ENCODE measurements at places on chromosomes 6 and 20.

DNA sequence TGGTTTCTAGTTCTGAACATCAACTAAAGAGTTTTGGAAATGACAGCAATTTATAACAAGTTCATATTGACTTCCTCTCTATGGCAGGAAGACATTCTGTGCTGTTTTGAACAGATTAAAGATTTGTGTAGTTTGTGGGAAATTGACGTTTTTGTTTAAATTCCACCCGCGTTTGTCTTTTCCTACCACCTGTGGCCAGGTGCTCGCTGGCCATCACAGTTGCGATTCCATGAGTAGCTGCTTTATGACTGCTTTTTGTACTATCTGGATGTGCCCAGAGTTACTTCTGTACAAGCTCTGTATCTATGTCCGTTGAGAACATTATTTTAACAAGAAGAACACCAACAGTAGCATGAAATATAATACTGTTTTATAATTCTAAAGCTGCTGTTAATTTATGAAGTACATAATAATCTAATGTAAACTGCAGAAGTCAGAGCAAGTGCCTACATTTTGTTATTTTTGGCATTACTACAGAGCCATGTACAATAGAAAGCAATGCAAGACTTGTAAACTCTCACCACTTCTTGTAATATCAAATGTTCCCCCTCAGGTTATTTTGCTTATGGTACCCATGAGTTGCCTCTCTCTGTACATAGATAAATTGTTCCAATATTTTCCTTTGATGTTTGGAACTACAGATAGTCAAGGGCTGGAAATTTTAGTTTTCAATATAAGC, 33.5 kb downstream of the ZBTB2 start:
- no peak for DNase-seq

DNA sequence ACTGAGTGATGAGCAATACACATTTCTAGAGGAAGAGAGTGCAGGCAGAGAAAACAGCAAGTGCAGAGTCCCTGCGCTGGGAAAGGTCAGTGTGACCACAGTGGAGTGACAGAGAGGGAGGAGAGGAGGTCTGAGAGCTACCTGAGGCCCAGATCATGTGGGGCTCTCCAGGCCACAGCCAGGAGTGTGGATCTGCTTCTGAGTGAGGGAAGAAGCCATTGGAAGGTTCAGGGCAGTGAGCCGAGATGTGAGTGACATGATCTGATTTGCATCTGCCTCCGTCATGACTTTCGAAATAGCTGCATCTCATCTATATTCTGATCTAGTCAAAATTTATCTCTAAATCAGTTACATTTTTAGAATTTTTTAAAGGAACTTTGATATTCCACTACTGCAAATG, 367.1 kb downstream of the PREX1 start:
- no peak for DNase-seq

- DNase-seq = no peak
Observed at GRCh38 chr6:12538881-12539357, 177.6 kb upstream of the PHACTR1 start.

GRCh38 chr6:127459231-127459641, at the start of gene KIAA0408:
TSS of gene KIAA0408 (minus strand) at chr6:127459389. CDS start at chr6:127453981, 5,408 bp downstream.
- no peak for DNase-seq

- DNase-seq = no peak
Observed at GRCh38 chr6:5894357-5894756, 112.4 kb downstream of the NRN1 start.

DNA sequence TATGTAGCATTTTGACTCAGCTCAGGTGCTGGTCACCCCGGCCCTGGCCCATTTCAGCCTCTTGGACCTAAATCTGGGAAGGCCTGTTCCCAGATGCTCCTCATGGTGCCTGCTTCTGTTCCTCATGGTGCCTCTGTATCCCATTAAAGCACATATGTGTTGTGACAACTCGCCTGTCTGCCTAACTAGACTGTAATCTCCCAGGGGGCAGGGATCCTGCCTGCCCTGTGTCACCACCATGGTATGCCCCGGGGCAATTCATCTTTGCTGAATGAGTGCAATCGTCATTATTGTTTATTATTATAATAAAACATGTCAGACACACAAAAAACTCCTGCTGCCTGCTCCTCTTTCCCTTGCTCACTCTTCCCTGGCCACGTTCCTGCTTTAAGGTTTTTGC, 62.0 kb downstream of the ZFP64 start:
- no peak for DNase-seq

DNA sequence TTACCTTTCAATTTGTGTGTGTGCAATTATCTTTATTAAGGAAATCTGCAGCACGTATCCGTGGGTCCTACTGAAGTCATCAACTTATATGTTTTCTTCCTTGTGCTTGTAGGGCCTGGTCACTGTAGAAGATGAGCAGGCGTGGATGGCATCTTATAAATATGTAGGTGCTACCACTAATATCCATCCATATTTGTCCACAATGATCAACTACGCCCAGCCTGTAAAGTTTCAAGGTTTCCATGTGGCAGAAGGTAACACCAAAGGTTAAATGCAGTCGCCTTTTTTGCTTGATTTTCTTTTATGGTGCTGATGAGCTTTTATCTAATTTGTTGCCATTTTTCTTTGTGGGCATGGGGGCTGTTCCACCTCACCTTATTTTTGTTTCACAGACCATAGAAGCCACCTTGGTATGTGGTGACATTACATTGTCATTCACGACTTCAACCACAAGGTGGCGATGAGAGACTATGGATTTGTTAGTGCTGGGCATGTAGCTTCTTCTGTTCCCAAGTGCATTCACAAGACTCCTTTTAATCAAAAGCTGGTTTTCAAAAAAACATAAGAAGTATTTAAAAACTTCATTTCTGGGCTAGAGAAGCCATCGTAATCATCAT, 106.5 kb upstream of the LAMP5 start:
- no peak for DNase-seq
